ENCODE measurements at places on chromosomes 4 and X. TPM values are rescaled to one million over a fixed set of nuclear protein-coding genes. Genes with fewer than 3 reads are reported as not detected.
A peak's percentile ranks its signal among the peaks of the same experiment; 100 is the strongest.

- DNase-seq = no peak
Observed at GRCh38 chr4:1409079-1409478, 2.8 kb upstream of the NKX1-1 start.

GRCh38 chr4:119498527-119498926 is 130.1 kb downstream of the PDE5A start:
- DNase-seq = peak; percentile 69

DNA sequence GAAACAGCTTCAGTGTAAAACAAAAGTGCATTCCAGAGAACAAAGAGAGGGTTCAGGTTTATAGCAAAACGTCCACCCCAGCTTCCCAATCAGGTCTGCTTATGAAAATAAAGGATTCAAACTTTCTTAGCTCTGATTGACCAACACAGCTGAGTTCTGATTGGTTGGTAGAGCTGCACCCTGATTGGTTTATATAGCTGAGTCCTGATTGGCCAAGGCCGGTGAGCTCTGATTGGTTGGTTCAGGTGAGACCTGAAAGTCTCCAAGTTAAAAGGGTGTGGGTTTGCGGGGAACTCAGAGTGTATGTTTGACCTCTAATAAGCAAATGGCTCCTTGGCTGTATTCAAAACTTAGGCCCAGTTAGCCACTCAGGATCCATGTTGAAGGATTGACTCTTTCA is 20.9 kb downstream of the CLRN2 start:
- DNase-seq = no peak

GRCh38 chr4:89056292-89056952 is 563 bp downstream of the FAM13A start:
- no peak for DNase-seq

The LAP3 gene
- total RNA-seq = 60.3 TPM

GRCh38 chr4:146123231-146123630 is 52.3 kb upstream of the LSM6 start:
- DNase-seq = no peak

DNA sequence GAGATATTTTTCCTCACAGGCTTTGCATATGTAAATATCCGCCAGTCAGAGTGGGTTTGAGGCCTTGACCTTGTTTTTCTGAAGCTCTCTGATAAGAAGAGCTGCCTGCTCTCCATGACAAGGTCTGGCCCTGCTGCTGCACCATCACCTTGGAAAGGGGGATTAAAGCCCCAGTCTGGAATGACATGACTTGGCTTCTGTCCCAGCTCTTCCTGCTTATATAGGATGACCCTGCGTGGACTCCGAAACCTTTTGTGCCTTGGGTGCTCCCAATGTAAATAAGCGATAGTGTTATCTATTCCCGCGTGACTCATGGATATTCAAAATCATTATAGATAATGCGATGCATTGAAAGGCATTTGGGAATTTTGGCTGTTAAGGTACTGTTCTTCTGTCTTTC is 139.3 kb downstream of the BMPR1B start:
- DNase-seq = no peak

DNA sequence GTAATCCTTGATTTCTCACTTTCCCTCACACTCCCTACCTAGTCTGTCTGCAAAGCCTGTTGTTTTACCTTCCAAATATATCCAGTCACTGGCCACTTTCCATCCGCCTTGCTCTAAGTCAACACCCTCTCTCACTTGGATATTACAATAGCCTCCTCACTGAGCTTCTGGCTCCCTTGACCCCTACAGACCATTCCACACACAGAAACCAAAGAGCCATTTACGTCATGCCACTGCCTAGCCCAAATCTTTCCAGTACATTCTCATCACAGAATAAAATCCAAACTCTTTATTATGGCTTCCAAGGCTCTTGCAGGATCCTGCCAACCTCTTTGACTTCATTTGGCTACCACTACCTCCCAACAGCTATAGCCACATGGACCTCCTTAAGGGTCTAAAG is 25.7 kb upstream of the ARHGEF9 start:
- no peak for DNase-seq

DNA sequence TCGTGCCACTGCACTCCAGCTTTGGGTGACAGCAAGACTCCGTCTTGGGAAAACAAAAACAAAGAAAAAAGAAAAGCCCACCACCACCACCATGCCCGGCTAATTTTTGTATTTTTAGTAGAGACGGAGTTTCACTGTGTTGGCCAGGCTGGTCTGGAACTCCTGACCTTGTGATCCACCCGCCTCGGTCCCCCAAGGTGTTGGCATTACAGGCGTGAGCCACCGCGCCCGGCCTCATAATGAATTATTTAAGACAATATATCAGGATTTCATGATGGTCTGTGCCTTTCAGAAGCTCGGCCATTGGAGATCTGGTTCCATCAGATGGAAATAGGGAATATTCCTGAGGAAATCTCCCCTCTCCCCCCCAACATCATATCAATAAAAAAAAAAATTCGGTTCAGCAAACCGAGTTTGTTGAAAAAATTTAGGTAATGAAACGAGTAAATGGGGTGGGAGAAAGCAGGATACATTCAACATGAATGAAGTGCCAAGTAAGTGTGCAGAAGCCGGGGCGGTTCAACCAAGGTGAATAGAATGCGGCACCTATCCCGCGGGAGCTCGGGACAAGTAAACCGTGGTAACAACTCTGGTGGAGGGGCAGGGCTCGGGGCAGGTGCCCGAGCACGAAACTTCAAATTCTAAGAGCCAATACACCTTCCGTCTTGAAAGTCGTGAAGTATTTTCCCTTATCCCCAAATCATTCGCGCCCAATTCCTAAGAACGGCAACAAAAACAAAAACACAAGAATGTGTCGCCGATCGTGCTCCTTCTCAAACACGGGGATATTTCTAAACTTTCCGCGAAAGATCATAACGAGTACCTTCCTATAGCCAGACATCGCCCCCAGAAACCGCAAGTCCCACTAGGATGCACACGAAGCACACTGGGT is 773 bp upstream of the TXLNG start:
- no peak for DNase-seq

The TEX13C gene
- not detected for total RNA-seq

The STPG2 gene
- not detected for total RNA-seq

DNA sequence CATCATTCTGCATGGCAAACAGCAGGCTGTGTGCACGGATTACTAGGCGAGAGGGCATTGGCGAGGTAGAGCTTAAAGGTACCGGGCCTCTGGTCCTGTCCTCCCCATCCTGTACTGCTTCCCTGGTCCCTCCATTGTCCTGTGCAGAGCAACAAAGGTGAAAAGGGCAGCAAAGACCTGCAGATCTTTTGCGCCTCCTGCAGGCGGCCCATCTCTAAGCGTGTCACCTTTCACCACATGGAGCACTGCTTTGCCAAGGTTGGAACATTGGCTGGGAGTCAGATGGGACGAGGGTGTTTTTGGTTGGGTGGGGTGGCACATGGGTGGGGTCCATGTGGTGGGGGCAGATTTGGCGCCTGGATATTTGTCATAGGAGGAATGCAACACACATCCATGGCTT is 64.7 kb upstream of the UXT start:
- DNase-seq = no peak

GRCh38 chr4:186726426-186727168 is 2.9 kb upstream of the FAT1 start:
- DNase-seq = peak; percentile 83

The ALB gene
- total RNA-seq = 51.5 TPM

DNA sequence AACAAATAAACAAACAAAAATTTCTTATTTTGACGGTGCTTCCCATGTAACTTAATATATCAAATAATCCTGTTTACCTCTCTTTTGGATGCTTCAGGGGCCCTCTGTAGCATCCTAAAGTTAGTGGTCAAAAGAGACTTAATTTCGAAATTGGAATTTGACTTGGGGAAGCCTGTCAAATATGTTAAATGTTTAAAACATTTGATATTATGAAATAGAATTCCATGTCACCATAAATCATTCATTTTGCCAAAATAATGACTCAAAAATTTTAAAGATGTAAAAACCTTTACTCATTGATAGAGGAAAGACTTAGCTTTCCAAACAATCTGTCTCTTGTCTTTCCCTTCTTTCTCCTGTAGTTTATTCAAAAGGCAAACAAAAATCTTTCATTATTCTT is 20.6 kb upstream of the TEX13A start:
- DNase-seq = no peak

The SHOX gene
- total RNA-seq = not detected

GRCh38 chrX:142089193-142089592 is 115.9 kb downstream of the MAGEC2 start:
- DNase-seq = no peak

The SNCA gene
- not detected for total RNA-seq

DNA sequence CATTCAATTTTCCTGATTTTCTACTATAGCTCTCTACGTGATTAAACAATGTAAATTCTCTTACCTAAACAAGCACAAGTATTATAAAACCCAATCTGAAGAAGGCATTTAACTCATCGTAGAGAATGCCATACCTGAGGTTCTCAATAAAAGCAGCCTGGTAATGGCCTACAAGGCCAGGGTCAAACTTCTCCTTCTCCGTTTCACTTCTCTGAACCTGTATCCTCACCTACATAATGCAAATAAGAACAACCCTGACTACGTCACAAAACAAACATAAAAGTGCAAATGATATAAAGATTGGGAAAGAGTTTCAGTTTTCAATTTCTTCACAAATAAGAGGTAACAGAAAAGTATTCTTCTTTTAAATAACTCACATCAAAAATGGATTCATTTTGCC is 55.6 kb upstream of the STS start:
- no peak for DNase-seq

The VCX2 gene
- not detected for total RNA-seq

The PARM1 gene
- 116 TPM for total RNA-seq

DNA sequence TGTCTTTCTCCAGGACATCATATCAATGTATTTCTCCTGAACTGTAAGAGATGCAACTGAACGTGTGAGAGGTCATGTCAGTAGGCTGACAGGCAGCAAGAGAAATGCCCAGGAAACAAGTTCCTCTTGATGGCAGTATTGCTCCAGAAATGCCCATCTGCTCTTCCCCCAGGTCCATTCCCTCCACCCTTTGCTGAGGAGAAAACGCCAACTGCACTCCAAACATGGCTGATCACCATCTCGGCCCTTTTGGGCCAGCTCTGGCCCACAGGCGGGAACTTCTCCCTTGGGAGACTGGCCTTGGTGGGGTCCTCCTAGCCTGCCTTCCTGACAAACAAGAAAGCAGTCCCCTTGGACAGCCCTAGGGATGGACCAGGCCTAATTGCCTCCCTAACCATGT is 276.5 kb upstream of the AGTR2 start:
- peak; percentile 65 for DNase-seq

GRCh38 chr4:151031831-151032605 is 16.9 kb upstream of the LRBA start:
- no peak for DNase-seq

GRCh38 chr4:39181905-39182638 is at the start of gene WDR19:
TSS of gene WDR19 (plus strand) at chr4:39182529. CDS start at chr4:39182558, 29 bp downstream.
- peak; percentile 97 for DNase-seq

The ZNF630 gene
- total RNA-seq = 3.3 TPM

The FRYL gene
- total RNA-seq = 40.6 TPM

The MTMR8 gene
- total RNA-seq = 0.85 TPM

DNA sequence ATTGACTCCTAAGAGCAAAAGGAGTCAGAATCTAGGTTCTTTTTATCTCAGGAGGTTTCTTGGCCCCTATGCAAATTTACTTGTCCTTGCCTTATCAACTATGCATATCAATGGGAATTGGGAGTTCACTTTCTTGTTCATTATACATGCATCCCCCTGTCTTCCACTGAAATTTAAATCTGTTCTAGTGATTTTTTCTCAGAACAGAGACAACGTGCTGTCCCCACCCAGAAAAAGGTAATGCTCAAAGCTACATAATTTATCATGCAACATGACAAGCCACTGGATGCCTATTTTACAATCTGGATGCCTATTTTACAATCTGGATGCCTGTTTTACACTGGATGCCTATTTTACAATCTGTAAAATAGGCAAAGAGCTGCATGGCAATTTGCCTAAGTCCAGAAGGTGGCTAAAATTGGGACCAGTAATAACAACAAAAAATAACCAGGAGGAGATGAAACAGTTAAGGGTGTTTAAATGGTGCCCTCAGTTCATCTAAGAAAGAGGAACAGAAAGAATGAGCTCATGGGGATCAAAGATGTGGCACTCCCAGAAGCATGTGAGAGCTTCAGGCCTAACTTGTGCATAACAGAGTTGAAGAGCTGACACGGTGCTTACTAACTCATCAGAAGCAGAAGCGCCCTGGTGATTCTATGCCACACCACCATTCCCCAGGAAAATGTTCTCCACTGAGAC is 537.8 kb upstream of the BOD1L1 start:
- no peak for DNase-seq

DNA sequence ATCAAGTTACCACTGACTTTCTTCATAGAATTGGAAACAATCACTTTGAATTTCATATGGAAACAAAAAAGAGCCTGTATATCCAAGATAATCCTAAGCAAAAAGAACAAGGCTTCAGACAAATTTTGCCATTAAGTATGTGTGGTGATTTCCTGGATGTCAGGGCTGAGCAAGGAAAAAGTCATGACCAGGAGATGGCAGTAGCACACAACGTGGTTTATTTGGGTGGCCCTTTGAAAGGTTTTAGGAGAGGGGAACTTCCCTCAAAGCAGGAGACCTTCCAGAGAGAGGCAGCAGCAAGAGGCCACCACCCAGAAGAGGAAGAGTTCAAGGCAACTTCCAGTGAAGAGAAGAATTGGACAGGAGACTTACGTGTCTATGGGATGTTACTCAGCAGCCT is 18.1 kb upstream of the ZXDB start:
- no peak for DNase-seq

GRCh38 chrX:3177851-3178250 is 136.6 kb downstream of the ARSF start:
- DNase-seq = no peak

DNA sequence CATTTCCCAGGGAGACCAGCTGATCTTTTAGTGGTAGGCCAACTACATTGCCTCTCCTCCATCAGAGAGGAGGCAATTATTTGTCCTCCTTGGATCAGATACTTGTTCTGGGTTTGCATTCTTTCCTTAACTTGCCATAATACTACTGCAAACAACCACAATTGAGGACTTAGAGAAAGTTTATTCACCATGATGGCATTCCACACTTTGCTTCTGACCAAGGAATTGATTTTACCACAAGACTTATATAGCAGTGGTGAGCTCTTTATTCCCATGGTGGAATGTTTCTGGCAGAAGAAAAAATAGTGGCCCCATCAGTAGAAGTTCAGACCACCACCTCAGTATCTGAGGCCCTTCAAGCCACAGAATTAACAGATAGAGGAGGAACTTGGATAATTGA is 123.9 kb upstream of the PPP3CA start:
- no peak for DNase-seq

GRCh38 chr4:139978692-139979091 is 175.3 kb downstream of the MAML3 start:
- no peak for DNase-seq

DNA sequence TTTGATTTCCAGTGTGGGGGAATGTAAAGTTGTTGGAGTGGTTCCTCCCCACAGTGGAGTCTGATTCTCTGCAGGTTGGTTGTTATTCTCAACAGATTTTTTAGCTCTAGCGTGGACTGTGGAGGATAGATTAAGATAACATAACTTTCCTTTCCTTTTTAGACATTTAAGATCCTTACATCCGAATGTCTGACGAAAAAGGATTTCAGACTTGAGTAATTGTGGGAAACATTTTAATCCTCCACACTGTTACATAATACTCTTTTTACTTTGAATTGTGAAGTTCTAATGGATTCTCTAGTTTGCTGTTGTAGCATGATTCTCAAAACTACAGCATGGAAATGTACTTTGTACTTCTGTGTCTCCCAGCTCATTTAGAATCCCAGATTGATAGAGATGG is 107.8 kb downstream of the ARHGAP10 start:
- no peak for DNase-seq

- no peak for DNase-seq
Observed at GRCh38 chr4:154230723-154231122, 260.9 kb downstream of the DCHS2 start.

The CENPVL1 gene
- not detected for total RNA-seq
